Spleen (tissue), 13 donors: ENCODE measurements at places on chromosomes 2 and 18.
A peak's percentile ranks its signal among the peaks of the same experiment; 100 is the strongest.

GRCh38 chr2:59568461-59568860 lies 985.0 kb downstream of the BCL11A start:
- H3K27me3 ChIP-seq: no peaks in the 10 kb centered on the region
- no peak for DNase-seq
- H3K36me3 ChIP-seq: no peaks in the 10 kb centered on the region
- H3K27ac ChIP-seq: no peak overlapping the region
- H3K4me3 ChIP-seq: no peak overlapping the region
- H3K4me1 ChIP-seq: no peaks in the 10 kb centered on the region

DNA sequence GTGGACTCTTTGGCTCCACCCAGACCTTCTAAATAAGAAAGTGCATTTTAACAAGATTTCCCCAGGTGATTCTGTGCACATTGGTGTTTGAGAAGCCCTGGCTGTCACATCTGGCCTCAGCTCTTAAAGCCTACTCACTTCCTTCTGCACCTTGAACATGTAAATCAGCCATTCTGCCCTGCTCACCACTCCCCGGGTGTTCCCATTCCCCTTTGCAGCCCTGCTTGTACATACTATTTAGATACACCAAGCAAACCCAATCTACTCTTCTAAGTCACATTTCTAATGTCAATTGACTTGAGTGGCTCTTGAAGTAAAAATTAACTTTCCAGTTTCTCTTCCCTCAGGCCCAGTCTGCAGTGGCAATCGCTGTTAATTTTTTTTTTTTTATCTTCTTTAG lies 13.1 kb upstream of the SCN1A start:
- no peak for DNase-seq
- no peak overlapping the region for H3K4me3 ChIP-seq
- no peaks in the 10 kb centered on the region for H3K27me3 ChIP-seq
- H3K4me1 ChIP-seq: no peaks in the 10 kb centered on the region

GRCh38 chr2:240991378-240992263 lies 6.8 kb upstream of the SNED1 start:
- peaks cover 73% of the 10 kb centered on the region for H3K4me1 ChIP-seq
- H3K27me3 ChIP-seq: no peaks in the 10 kb centered on the region
- H3K4me3 ChIP-seq: no peak overlapping the region
- peak; percentile 89 for DNase-seq

GRCh38 chr2:45069684-45070083 lies 60.4 kb upstream of the SIX2 start:
- H3K4me1 ChIP-seq: no peaks in the 10 kb centered on the region
- H3K4me3 ChIP-seq: no peak overlapping the region
- no peaks in the 10 kb centered on the region for H3K27me3 ChIP-seq
- H3K36me3 ChIP-seq: no peaks in the 10 kb centered on the region
- DNase-seq: no peak
- no peak overlapping the region for H3K27ac ChIP-seq

- H3K4me3 ChIP-seq: no peak overlapping the region
- H3K27ac ChIP-seq: no peak overlapping the region
- H3K36me3 ChIP-seq: no peaks in the 10 kb centered on the region
- H3K4me1 ChIP-seq: no peaks in the 10 kb centered on the region
- no peak for DNase-seq
Observed at GRCh38 chr2:215573496-215573895, 137.6 kb upstream of the FN1 start.

GRCh38 chr18:59996370-59996966 lies 96.7 kb downstream of the PMAIP1 start:
- no peak overlapping the region for H3K4me3 ChIP-seq
- H3K4me1 ChIP-seq: no peaks in the 10 kb centered on the region
- no peak for DNase-seq

GRCh38 chr2:173872714-173873113 lies 92.5 kb downstream of the SP3 start:
- no peak overlapping the region for H3K4me3 ChIP-seq
- no peaks in the 10 kb centered on the region for H3K4me1 ChIP-seq
- no peaks in the 10 kb centered on the region for H3K27me3 ChIP-seq
- DNase-seq: no peak
- no peak overlapping the region for H3K27ac ChIP-seq
- H3K36me3 ChIP-seq: no peaks in the 10 kb centered on the region

GRCh38 chr2:236047886-236048540 lies 120.2 kb downstream of the GBX2 start:
- DNase-seq: no peak
- no peak overlapping the region for H3K27ac ChIP-seq
- no peaks in the 10 kb centered on the region for H3K4me1 ChIP-seq
- H3K4me3 ChIP-seq: no peak overlapping the region

- no peaks in the 10 kb centered on the region for H3K27me3 ChIP-seq
- no peaks in the 10 kb centered on the region for H3K36me3 ChIP-seq
- no peak overlapping the region for H3K27ac ChIP-seq
Observed at GRCh38 chr2:22626621-22627020, 758.4 kb upstream of the KLHL29 start.

DNA sequence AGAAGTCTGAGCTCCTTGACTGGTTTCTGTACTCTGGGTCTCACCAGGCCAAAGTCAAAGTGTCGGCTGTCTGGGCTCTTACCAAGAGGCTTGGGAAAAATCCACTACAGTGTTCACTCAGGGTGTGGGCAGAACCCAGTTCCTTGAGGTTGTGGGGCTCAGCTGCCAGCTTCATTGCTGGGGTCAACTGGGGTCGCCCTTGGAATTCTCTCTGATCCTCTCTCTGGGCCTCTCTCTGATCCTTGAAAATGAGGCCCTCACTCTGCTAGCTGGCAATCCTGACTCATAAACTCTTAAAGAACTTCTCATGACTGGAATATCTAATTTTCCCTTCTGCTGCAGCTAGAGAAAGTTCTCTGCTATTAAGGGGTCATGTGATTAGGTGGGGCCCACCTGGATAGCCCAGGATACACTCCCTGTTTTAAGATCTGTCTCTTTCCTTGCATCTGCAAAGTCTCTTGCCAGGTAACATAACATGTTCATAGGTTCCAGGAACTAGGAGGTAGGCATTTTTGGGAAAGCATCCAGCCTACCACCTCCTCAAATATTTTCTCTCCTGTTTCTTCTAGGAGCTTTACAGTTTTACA lies 66.3 kb downstream of the SP110 start:
- no peak overlapping the region for H3K4me3 ChIP-seq
- H3K4me1 ChIP-seq: no peaks in the 10 kb centered on the region
- H3K27ac ChIP-seq: no peak overlapping the region
- no peak for DNase-seq
- H3K36me3 ChIP-seq: no peaks in the 10 kb centered on the region

DNA sequence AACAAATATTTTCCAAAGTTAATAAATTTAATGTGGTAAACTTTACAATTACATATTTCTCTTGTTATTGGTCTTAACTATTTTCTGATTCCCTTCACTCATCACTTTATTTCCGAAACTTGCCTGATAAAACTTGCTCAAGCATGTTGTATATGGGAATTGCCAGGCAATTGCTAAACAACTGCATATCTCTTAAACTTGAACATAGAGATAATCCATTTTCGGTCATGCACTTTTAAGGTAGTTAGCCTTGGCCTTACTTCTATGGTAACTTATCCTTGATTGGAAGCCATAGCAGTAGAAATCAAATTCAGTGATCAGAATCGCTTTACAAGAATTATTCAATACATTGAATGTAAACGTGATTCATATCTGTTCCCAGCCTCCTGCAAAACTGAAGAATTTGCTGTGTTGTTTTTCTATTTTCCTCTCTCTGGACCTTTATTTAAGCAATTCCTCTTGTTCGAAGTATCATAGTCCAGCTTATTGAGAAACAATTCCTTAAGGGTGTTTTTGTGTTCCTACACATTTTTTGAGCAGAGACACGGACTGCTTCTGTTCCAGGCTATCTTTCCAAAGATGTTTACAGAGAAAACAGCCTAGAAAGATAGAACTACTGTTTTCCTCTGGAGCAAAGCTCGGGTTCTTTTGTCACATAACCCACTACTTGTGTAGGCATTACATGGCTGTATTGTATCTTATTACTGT lies 674.3 kb downstream of the IRS1 start:
- no peaks in the 10 kb centered on the region for H3K36me3 ChIP-seq
- no peak overlapping the region for H3K27ac ChIP-seq
- H3K27me3 ChIP-seq: no peaks in the 10 kb centered on the region
- peaks cover 29% of the 10 kb centered on the region for H3K4me1 ChIP-seq

- DNase-seq: no peak
- no peaks in the 10 kb centered on the region for H3K36me3 ChIP-seq
- H3K27ac ChIP-seq: no peak overlapping the region
- H3K4me1 ChIP-seq: no peaks in the 10 kb centered on the region
- no peaks in the 10 kb centered on the region for H3K27me3 ChIP-seq
Observed at GRCh38 chr2:162175714-162176113, 23.7 kb upstream of the GCG start.

DNA sequence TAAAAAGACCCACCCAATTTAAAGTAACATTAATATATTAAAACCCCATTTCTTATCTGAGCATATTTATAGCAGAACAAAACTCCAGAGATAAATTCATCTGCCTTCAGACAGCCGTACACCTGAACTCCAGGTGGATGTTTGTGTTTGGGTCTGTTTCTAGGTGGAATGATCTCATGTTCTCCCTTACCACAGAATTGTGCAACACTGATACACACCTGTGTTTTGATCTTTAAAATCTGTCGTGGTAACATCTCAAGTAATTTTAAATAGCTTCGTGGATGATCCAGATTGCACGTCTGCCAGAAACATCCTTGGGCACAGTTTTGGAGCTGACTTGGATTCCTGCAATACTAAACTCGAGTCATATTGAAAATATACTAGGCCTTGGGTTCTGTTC lies 207.5 kb upstream of the FOSL2 start:
- no peaks in the 10 kb centered on the region for H3K4me1 ChIP-seq
- H3K4me3 ChIP-seq: no peak overlapping the region
- H3K27ac ChIP-seq: no peak overlapping the region
- no peak for DNase-seq
- H3K36me3 ChIP-seq: no peaks in the 10 kb centered on the region

- DNase-seq: no peak
- H3K4me3 ChIP-seq: no peak overlapping the region
- H3K27me3 ChIP-seq: no peaks in the 10 kb centered on the region
- no peaks in the 10 kb centered on the region for H3K36me3 ChIP-seq
- H3K27ac ChIP-seq: no peak overlapping the region
- H3K4me1 ChIP-seq: no peaks in the 10 kb centered on the region
Observed at GRCh38 chr2:6793913-6794312, 71.8 kb downstream of the CMPK2 start.

GRCh38 chr2:189267925-189268579 lies 88.5 kb upstream of the COL5A2 start:
- H3K4me1 ChIP-seq: no peaks in the 10 kb centered on the region
- no peaks in the 10 kb centered on the region for H3K36me3 ChIP-seq
- no peak overlapping the region for H3K4me3 ChIP-seq
- DNase-seq: no peak
- H3K27ac ChIP-seq: no peak overlapping the region
- H3K27me3 ChIP-seq: no peaks in the 10 kb centered on the region

GRCh38 chr18:40013001-40013609 lies 1941.9 kb upstream of the PIK3C3 start:
- H3K4me3 ChIP-seq: no peak overlapping the region
- no peaks in the 10 kb centered on the region for H3K27me3 ChIP-seq

- H3K27me3 ChIP-seq: no peaks in the 10 kb centered on the region
- no peak overlapping the region for H3K27ac ChIP-seq
- peak; percentile 21 for DNase-seq
Observed at GRCh38 chr2:26542194-26542455, 64.2 kb upstream of the OTOF start.

GRCh38 chr2:70211595-70211994 lies 20.8 kb upstream of the C2orf42 start:
- H3K27me3 ChIP-seq: no peaks in the 10 kb centered on the region
- H3K27ac ChIP-seq: no peak overlapping the region
- H3K4me3 ChIP-seq: no peak overlapping the region
- H3K4me1 ChIP-seq: no peaks in the 10 kb centered on the region
- DNase-seq: no peak
- H3K36me3 ChIP-seq: no peaks in the 10 kb centered on the region

DNA sequence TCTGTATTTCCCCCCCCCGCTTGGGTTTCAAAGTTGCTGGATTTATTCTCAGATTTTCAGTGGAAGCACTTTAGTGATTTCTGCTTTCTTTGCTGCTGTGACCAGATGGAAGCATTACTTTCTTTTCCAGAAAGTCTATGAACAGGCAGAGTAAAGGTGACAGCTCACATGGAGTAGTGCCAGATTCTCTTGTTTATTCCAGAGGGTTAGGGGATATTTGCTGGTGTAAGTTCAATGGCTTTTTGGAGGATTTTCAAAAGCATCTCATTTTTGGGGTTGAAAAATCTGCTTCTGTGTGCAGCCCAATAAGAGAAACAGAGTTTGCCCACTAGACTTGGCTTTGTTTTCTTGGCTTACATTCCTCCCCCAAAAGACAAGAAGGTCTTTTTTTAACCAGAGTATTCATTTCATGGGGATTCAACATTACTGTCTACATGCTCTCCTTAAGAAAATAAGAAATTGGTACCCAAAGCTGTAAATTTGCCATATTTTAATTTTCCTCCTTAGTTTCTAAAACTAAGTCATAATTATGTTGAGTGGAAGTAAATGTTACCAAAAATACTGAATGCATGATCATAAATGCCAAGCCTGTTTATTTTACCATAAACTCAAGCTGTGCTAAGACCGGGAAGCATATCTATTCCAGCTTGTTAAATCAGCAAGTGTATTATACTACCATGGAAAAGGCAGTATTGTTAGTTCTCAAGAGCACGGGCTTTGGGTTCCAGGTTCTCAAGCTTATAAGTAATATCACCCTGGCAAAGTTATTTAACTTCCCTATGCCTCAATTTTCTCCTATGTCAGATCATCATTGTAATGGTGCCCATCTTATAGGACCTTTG lies 557.2 kb downstream of the CPS1 start:
- DNase-seq: no peak
- no peaks in the 10 kb centered on the region for H3K4me1 ChIP-seq
- H3K27ac ChIP-seq: no peak overlapping the region
- H3K36me3 ChIP-seq: no peaks in the 10 kb centered on the region
- no peak overlapping the region for H3K4me3 ChIP-seq

- H3K4me1 ChIP-seq: no peaks in the 10 kb centered on the region
- DNase-seq: no peak
- no peaks in the 10 kb centered on the region for H3K27me3 ChIP-seq
- H3K4me3 ChIP-seq: no peak overlapping the region
Observed at GRCh38 chr2:24402242-24403097, 42.1 kb upstream of the ITSN2 start.

DNA sequence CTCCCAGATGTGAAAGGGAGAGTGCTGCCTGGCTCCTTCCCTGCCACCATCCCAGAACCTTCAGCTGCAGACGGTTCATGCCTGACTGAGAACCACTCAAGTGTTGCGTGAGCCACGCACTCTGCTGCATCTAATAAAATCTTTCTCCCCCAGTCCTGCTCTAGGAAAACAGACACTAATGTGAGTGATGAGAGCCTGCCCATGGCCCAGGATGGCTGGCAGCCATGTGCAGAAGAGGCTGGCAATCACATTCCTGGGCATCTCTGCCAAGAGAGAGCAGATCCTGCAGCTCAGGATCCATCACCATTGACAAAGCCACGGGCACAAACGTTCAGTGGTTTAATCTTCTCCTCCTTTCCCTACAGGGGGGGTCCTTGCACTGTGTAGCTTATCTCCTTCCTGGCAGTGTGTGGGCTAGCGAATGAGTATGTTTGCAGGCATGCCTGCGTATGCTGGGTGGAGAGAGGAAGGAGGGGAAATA lies 477.5 kb downstream of the SLC4A3 start:
- H3K27me3 ChIP-seq: no peaks in the 10 kb centered on the region
- H3K36me3 ChIP-seq: no peaks in the 10 kb centered on the region
- no peak for DNase-seq
- no peak overlapping the region for H3K4me3 ChIP-seq
